ENCODE measurements at places on chromosomes 11 and 22.

DNA sequence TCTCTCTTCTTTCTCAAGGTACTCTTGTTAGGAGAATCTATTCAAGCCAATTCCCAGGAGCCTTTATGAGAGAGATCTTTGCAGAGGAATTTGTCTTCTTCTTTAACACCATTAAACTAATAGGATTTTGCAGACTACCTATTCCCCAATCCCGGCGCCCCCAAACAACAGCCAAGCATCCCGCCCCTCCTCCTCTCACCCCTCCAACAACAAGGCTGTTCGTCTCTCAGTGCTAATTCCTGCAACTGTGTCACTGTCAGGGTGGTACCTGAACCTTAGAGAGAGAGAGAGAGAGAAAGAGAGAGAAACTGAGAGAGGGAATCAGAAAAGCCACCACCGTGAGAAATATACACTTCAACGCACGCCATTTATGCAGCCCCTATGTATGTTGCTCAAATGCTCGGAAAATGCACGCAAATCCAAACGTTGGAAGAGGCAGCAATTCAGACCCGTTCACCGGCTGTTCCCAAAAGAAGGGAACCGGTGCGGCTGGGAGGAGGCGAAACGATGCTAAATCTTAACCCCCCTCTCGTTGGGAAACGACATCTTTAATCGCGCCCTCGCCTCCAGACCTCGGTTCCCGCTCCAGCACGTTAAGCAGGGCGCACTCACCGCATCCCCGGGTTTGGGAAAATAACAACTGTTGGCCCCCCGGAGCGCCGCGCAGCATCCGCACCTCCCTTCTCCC lies 961 bp downstream of the KCNA4 start:
- DNase-seq: no peak

GRCh38 chr11:2209900-2210321 lies 38.3 kb upstream of the TH start:
- no peak for DNase-seq

GRCh38 chr11:33018840-33019239 lies 3.2 kb downstream of the DEPDC7 start:
- DNase-seq: no peak

DNA sequence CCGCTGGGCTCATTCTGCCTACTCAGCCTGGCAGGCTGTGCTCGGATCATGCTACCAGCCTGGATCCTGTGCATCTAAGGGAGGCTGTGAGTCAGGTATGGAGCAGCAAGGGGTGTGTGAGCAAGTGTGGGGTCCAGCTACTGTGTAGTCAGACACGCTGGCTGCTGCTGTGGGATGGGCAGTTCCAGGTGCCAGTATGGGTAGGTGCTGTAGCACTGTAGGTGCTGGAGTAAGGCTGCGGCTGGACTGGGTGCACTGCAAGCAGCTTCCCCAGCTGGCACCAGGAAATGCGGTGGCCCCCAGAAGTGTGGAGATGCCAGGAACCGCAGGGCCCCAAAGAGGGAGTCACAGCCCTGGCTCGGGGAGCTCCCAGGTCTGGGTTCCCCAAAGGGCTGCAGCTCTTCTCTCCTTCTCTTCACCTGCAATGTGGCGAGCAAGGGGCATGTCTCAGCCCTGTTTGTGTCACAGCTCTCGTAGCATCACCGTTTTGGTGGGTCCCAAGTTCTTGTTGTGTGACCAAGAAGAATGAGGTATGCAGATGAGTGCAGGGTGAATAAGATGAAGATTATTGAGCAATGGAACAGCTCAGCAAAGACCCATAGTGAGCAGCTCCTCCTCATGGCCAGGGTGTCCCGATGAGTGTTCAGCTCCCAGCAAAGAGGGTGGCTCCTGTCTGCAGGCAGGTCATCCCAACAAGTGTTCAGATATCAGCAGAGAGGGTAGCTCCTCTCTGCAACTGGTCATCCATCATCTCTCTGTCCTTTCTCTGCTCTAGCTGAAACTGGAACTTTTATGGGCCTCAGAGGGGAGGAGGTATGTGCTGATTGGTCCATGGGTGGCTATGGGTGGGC lies 462.9 kb downstream of the TBC1D22A start:
- no peak for DNase-seq

DNA sequence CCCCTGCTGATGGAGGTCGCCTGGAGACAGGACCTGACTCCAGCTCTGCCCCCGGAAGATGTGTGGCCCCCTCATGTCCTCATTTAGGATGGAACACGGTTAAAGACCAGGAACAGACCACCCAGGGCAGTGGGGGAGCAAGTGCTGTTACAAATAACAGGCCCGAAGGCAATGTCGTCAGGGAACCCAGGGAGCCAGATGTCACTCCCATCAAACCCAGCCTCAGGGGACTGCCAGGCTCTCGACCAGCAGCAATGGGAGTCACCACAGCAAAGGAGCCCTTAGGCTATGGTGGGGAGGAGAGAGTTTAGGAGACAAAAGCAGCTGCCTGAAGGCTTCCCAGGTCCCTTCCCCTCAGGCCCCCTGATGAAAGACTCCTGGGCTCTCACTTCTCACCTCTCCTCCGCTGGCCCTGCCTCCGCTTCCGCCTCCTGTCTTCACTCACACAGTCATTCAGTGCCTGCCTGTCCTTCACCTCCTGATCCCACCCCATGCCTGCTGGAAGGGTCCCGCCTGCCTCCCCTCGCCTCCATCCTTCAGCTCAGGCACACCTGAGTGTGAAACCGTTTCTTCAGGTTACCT lies 4.4 kb downstream of the RPS19BP1 start:
- DNase-seq: no peak

- no peak for DNase-seq
These were observed 89.1 kb upstream of the ARHGAP20 start for GRCh38 chr11:110801328-110801727.

- no peak for DNase-seq
These were observed 122.0 kb downstream of the MPPED1 start for GRCh38 chr22:43533656-43534428.

GRCh38 chr11:6618117-6619003 lies 862 bp downstream of the TPP1 start:
- DNase-seq: peak; percentile 61

- no peak for DNase-seq
These were observed 31.4 kb downstream of the TOLLIP start for GRCh38 chr11:1277936-1278512.

Measured in stimulated activated CD8-positive, alpha-beta memory T cell treated with anti-CD3 and anti-CD28 coated beads, Interleukin-4, amount 100 ng/mL, for 1 hour (primary cell).